Hepatocyte (in vitro differentiated cells): ENCODE measurements at places on chromosomes 7 and 10. TPM values are rescaled to one million over a fixed set of nuclear protein-coding genes. Genes with fewer than 3 reads are reported as not detected.

The DLX5 gene
- polyA plus RNA-seq = 19.6 and 22.1 TPM in 2 replicates

DNA sequence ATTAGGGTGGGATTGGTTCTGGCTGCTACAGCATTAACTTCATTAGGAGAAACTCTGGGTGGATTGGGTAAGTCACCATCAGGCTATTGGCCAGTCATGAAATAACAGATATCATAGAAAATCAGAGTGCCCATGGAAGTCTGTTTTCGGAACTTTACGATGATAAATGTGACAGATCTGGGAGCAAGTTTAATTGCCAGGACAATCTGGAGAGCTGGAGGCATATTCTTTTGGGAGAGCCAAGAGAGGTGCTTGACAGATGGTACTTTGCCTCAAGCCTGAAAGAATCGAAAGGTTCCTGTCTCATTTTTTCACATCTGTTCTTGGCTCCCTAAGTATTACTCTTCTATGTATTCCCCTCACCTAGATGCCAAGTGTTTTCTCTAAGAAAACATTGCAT is 369.9 kb downstream of the CNTNAP2 start:
- no peak for DNase-seq

DNA sequence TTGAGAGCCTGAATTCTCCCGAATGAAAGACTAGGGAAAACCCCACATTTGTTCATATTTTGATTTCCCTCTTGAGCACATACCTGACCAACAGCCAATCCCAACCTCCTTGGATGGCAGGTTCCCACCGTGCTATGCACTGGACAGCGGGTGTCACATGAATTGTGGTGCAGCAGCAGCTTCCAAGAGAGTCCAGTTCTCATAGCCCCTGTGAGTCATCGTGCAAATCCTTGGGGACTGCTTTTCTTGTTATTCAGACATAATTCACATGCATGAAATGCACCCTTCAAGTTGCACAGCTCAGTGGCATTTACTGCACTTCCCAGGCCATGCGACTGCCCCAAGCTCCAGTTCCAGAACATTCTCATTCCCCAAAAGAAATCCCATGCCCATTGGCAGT is 67.8 kb upstream of the PPP2R2D start:
- DNase-seq = no peak

- no peak for DNase-seq
Measured at GRCh38 chr7:2016761-2017480, 215.8 kb downstream of the MAD1L1 start.
